Stimulated activated CD4-positive, alpha-beta T cell treated with anti-CD3 and anti-CD28 coated beads, Interleukin-4, amount 100 ng/mL, for 24 hours (primary cell): ENCODE measurements at places on chromosomes 3 and 15.
A peak's percentile ranks its signal among the peaks of the same experiment; 100 is the strongest.

GRCh38 chr3:115975353-115975752 lies 352.0 kb downstream of the GAP43 start:
- DNase-seq = no peak

- no peak for DNase-seq
Measured at GRCh38 chr15:91890614-91891013, 37.1 kb downstream of the SLCO3A1 start.

GRCh38 chr3:97306226-97306625 lies 458.3 kb upstream of the ARL6 start:
- no peak for DNase-seq

- no peak for DNase-seq
Measured at GRCh38 chr15:41309226-41309905, 23.0 kb downstream of the OIP5 start.

DNA sequence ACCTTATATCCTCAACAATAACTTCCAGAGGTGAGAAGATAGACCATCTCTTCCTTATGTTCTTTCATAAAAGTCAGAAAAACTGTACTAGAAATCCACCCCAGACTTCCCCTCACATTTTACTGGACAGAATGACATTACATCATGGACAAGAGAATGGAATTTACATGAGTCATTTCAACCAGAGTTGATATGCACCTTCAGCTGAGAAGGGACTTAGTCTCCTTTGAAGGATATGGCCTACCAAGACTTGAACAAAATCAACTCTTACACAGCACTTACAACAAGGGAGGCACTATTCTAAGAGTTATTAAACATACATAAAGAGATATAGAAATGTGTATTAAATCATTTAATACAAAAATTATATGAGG lies 380.0 kb upstream of the DPH6 start:
- no peak for DNase-seq

GRCh38 chr3:20798666-20799065 lies 612.7 kb upstream of the SGO1 start:
- no peak for DNase-seq

GRCh38 chr15:22845289-22845900 lies 6.9 kb downstream of the NIPA2 start:
- no peak for DNase-seq

- no peak for DNase-seq
Measured at GRCh38 chr3:195111319-195111705, 159.6 kb downstream of the XXYLT1 start.

DNA sequence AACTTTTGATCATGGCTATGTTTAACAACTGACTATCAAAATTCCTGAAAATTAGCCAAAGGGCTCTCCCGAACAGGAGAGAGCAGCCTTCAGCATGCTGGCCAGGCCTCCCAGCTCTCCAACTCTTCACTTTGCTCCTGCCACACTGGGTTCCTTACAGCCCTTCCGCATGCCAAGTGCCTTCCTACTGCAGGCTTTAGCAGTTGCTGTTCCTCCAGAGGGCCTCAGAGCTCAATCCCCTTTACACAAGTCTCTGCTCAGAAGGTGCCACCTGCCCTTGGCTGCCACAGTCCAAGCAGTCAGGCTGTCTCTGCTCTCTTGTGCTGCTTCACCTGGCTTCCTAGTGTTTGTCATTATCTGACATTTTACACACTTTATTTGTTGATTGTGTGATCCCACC lies 553.1 kb upstream of the PPP2R3A start:
- DNase-seq = no peak

- no peak for DNase-seq
Measured at GRCh38 chr3:27671101-27671500, 51.0 kb downstream of the EOMES start.

DNA sequence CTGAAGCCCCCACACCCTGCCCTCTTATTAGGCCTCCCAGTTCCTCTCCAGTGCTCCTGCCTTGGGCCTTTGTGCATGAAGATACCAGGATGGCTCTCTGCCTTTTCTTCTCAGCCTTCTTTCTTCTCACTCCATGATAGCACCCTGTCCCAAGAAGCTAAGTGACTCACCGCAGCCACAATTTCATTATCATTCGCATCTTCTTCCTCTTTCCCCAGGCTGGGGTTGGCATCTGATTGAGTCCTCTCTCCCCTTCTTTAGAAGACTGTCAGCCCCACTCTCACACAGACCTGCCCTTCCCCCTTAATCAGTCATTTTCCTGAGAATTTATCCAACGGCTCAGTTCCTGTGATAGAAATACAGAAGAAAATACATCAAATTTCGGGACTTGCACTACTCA lies 102.0 kb downstream of the STAC start:
- DNase-seq = no peak

DNA sequence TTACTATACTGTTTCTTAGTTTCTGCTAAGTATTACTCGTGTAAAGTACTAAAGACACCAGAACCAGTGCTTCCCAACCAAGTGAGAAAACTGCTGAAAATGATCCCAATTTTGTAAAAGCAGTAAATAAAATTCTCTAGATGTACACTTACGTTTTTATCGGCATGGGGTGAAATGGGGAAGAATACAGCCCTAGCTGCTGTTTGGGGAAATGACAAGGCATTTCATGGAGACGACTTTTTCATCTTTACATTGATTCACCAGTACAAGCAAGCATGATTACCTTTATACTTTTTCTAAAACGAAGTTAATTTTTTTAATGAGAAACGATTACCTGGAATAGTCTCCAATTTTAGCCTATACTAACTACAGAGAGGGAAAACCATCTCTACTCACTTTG lies 1.4 kb downstream of the PSMD6 start:
- no peak for DNase-seq

- DNase-seq = no peak
Measured at GRCh38 chr3:99131876-99132275, 230.4 kb upstream of the DCBLD2 start.

DNA sequence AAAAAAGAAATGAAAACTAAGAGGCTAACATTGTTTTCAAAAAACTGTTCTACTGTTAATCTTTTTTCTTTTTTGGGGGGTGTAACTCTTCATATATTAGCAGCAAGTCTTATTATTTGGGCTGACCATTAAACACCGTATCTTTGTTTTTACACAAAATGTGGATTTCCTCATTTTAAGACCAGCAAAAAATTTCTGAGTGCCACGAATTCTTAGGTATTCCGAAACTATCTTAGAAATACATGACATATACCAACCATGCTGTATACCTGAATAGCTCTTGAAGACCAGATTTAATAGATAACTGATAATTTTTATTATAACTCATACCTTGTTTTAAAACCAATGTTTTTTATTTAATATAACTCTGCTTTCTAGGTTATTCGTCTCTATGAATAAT lies 620 bp upstream of the TTC23 start:
- no peak for DNase-seq

GRCh38 chr3:160801386-160802118 lies 45.5 kb downstream of the PPM1L start:
- peak; percentile 30 for DNase-seq

GRCh38 chr3:42960282-42960681 lies 18.8 kb upstream of the GASK1A start:
- no peak for DNase-seq

GRCh38 chr3:127551178-127551577 lies 39.4 kb downstream of the TPRA1 start:
- DNase-seq = no peak

DNA sequence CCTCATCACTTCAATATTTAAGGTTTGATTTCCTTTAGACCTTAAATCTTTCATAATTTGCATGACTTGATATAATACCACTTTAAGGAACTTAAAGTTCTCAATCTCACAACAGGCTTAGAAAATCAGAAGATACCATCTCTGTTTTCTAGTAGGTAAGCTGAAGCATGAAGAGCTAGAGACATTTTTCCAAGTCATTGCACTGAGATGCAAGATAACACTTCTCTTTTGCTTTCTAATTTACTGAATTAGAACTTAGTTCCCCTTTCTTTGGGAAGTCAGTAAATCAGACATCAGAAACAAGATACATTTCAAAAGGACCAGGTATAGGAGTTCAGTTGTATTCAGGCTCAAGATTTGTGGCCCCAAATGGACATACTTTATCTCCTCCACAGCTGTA lies 79.7 kb downstream of the DZIP3 start:
- no peak for DNase-seq

DNA sequence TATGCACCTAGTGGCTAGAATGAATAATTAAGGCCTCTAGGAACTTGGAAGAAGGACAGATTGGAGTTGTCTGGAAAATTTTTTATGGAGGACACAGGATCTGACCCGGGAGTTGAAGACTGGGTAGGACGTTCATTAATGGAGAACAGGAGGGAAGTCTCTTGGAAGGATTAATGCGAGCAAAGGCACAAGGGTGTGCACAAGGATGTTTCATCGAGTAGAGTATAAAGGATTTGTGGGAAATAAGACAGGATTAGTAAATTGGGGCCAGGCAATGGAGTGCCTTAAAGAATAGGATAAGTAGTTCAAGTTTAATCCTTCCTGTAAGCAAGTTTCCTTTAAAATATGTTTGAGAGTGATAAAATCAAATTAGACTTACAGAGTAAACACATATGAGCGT lies 14.6 kb downstream of the LMOD3 start:
- DNase-seq = no peak

DNA sequence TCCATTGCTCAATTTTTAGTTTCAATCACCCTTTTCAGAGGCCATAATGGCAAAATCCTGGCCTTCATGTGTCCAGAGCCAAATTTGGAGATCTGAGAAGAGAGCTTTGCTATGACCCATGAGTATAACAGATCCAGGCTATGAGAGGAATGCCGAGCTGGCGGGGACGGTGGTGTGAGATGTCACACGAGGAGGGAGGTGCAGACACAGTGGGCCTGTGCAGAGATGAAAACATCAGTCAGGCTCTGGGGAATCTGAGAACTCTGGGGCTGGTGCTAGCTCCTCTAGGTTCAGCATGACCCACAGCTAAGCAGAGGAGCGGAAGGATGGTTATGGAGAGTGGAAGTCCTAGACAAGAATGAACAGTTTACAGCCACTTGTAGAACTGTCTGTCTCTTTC lies 398.3 kb upstream of the ATP10A start:
- no peak for DNase-seq

- no peak for DNase-seq
Measured at GRCh38 chr3:154588831-154589230, 158.8 kb upstream of the GPR149 start.

- no peak for DNase-seq
Measured at GRCh38 chr15:64249883-64250575, 87.2 kb upstream of the PPIB start.

GRCh38 chr3:129503471-129504291 lies 24.8 kb upstream of the RHO start:
- no peak for DNase-seq

GRCh38 chr15:90201130-90201943 lies at the start of gene SEMA4B:
Gene SEMA4B, plus strand, starts transcription at chr15:90201330. Its CDS starts 249 bp downstream, at chr15:90201579.
- DNase-seq = peak; percentile 68

GRCh38 chr3:97882975-97883598 lies 61.3 kb downstream of the CRYBG3 start:
- DNase-seq = peak; percentile 27

- no peak for DNase-seq
Measured at GRCh38 chr3:174322789-174323188, 536.3 kb upstream of the NAALADL2 start.

- no peak for DNase-seq
Measured at GRCh38 chr3:45441584-45442310, 53.4 kb downstream of the LARS2 start.

DNA sequence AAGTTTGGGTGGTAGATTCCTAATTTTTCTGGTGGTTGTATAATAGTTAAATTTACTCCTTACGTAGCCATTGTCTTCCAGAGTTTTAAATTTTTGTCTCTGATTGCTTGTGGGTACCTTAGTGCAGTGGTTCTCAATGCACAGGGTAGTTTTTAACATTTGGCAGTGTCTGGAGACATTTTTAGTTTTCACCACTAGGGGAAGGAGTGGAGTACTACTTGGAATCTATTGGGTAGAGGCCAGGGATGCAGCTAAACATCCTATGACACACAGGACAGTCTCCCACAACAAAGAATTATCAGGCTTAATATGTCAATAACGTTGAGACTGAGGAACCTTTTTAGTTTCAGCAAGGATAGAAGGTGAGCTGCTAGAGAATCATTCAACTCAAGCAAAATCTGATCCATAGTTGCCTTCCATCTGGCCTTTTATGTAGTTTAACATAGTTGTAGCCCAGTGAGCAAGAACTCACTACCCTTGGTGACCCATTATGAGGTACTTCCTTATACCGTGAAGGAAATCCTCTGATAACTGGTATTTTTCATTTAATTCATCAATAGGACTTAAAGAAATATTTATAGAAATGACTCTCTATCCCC lies 8.6 kb upstream of the STX19 start:
- DNase-seq = no peak

- no peak for DNase-seq
Measured at GRCh38 chr3:82618594-82618993, 857.1 kb upstream of the GBE1 start.

DNA sequence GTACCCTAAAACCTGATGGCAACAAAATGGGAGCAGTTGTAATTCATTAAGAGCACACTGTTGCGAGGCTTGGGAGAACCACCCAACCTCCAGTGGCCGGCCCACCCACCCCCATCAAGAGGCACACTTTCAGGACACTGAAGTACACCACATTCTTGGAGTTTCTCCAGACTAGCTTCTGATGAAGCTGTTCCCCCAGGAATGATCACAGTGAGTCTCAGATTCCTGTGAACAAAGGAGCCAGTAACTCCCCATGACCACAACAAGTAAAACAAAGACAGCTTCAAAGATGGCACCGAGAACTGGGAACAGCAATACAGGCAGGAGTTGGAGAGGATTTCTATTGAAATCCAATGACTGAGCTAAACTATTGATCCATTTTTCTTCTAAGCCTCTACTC lies 126.0 kb downstream of the ST8SIA2 start:
- DNase-seq = no peak

DNA sequence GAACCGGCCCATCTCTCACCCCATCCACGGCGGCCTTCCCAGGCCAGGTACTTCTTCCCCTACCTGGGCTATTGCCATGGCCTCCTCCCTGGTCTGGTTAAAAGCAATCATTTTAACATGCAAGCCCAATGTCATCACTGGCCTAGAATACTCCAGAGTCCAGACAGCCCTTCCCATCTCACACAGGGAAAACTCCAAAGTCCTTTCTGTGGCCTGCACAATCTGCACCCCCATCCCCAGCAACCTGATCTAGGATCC lies 45.8 kb upstream of the SLCO2A1 start:
- no peak for DNase-seq

- no peak for DNase-seq
Measured at GRCh38 chr3:152586974-152587373, 248.0 kb upstream of the P2RY1 start.

GRCh38 chr15:91342097-91342496 lies 242.0 kb downstream of the SV2B start:
- DNase-seq = no peak

GRCh38 chr3:118990823-118991560 lies 43.7 kb downstream of the IGSF11 start:
- DNase-seq = no peak

DNA sequence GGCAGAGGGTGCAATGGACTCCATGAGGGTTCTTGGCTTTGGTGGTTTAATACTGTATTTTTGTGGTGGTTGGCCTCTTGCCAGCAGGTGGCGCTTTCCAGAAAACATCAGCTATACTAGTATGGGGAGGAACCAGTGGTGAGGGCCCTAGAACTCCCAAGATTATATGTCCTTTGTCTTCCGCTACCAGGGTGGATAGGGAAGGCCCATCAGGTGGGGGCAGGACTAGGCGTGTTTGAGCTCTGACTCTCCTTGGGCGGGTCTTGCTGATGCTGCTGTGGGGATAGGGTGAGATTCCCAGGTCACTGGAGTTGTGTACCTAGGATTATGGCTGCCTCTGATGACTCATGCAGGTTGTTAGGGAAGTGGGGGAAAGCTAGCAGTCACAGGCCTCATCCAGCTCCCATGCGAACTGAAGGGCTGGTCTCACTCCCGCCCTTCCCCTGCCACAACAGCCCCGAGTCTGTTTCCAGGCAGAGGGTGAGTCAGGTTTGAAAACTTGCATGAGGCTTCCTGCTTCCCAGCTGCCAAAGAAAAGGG lies 357.7 kb downstream of the OTOL1 start:
- no peak for DNase-seq
